Mammary epithelial cell (primary cell): ENCODE measurements at places on chromosomes 2 and 18. TPM values are rescaled to one million over a fixed set of nuclear protein-coding genes. Genes with fewer than 3 reads are reported as not detected.
A peak's percentile ranks its signal among the peaks of the same experiment; 100 is the strongest.

DNA sequence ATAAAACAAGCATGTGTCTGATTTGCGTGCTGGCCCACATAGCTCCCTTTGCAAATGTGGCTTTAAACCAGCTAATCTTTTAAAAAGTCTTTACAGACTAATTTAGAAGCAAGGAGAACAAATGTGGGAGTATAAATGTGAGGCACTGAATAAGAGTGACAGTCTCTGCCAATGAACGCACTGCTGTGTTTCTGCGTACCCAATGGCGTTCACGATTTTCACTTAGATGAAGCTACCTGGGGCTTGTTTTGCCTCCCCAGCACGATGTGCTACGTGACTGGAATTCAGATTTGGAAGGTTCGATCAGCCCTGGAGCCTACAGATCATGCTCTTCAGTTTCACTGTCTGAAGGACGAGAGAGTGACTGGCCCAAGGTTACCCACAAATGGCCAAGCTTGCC, 10.8 kb upstream of the CRACDL start:
- DNase-seq: no peak

DNA sequence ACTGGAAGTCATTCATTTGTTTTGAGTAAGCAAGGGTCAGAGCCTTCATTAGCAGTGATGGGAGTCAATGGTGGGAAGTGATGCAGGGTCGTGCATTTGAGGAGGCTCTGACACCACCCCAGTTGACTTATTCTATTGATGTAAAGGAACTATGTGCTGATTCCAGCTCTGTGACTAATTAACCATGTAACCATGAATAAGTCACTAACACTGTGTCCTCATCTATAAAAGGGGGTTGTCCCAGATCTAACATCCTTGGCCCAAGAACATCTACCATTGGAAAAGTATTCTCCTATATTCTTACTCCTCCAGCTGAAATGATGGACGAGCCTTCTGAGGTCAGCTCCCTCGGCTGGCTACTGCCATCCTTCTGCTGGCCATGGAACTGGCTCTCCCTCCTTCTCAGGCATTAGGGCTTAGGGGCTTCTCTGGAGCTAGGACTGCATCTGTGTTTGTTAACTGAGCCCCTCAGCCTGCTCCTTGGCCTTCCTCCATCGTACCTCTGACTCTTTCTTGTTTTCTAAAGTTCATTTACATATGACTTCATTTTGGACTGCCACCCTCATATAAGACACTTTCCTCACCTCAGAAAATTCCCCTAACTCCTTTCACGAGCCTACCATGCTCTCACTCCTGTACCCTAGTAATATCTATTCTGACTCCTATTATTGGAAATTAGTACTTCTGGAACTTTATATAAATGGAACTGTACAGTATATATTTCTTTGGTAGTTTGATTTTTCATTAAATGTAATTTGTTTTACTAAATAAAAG, 115.5 kb downstream of the KCTD1 start:
- no peak for DNase-seq

Gene FSIP2
- polyA plus RNA-seq: 0.29 TPM

Gene HNMT
- 4.5 TPM for polyA plus RNA-seq

Gene DIS3L2
- 9.6 TPM for polyA plus RNA-seq

- DNase-seq: no peak
Measured at GRCh38 chr2:207896525-207897285, 127.0 kb upstream of the FZD5 start.

Gene TMEM200C
- not detected for polyA plus RNA-seq

DNA sequence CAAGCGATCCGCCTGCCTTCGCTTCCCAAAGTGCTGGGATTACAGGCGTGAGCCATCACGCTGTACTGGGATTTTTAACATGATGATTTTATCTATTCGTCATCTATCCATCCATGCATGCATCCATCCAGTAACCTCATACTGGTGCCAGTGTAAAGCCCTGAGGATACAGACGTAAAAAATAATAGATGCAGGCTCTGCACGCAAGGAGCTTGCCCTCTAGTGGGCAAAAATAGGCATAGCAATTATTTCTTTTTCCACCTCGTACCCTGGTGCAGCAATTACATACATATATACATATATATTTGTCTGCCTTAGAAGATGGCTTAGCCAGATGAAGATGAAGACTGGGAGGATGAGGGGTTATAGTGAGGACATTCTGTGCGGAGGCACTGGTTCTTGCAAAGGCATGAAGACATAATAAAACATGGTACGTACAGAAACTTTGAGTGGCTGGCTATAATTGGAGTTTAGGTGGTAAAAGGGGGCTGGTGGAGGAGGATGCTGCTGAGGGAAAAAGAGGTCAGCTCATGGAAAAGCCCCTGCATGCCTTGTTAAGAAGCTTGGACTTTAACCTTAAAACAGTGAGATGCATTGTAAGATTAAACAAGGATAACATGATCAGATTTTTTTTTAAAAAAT, 19.6 kb upstream of the RPIA start:
- peak; percentile 54 for DNase-seq

DNA sequence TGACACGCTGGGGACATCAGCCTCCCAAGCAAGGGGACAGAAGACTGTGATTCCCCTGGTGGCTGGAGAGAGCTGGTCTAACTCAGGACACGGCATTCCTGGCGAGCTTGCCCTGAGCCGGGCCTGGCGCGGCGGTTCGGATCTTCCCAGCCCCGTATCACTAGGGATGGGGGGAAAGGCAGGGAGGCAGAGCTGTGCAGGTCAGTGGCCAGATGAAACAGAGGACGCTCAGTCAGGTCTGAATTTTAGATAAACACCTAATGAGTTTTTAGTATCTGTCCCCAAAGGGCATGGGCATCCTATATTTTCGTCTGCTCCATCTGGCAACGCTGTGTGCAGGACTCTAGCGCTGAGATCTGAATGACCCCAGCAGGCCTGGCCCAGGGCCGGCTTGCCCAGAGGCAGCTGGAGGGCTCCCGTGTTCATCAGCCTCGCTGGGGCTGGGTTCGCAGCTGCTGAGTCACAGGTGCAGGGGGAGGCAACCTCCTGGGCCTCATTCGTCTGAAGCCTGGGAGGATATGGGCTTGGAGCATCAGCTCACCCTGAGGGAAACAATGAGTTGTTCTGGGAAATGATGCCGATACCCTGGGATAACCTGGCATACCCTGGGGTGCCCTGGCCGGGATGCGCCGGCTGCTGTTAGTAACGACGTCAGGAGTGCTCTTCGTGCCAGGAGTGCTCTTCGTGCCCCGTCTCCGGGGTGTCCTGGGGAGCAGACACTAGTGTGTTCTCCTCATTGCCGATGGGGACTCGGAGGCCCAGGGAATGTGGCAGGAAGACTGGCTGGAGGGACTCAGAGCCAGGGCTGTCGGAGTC, 48.1 kb upstream of the HPCAL1 start:
- DNase-seq: no peak

DNA sequence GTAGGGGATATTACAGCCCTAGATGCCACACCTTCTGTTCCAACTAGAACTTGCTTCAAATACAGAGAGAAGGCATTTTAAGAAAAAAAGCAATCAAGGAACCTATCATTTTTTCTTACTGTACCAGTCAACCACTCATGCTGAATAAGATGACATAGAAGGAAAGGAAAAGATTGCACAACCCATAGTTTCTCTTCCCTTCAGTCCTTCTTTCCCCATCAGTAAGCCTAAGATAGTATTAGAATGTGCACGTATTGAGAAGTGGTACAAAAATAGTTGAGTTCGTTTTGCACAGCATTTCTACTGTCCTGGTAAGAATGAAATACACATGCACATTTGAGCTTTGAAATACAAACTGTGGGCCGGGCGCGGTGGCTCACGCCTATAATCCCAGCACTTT, 27.0 kb upstream of the HK2 start:
- DNase-seq: no peak

Gene MDH1B
- 0.66 TPM for polyA plus RNA-seq

DNA sequence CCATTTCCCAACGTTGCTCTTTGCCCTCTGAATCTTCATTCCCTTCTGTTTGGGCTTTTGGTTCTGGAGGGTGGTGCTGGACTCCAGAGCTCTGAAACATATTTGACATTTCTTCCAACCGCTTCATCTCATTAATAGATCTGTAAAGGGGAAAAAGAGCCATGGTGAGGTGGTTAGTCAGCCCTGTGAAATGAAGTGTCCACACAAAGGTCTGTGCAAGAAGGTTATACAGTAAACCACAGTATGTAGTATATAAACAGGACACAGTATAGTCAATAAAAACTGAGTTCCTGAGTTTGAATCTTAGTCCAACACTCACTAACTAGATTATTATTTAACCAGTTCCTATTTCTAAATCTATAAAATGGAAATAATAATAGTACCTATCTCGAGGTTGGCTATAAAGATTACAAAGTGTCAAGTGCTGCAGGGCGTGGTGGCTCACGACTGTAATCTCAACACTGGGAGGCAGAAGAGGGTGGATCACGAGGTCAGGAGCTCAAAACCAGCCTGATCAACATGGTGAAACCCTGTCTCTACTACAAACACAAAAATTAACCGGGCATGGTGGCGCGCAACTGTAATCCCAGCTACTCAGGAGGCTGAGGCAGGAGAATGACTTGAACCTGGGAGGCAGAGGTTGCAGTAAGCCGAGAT, 13.1 kb downstream of the STARD7 start:
- no peak for DNase-seq

DNA sequence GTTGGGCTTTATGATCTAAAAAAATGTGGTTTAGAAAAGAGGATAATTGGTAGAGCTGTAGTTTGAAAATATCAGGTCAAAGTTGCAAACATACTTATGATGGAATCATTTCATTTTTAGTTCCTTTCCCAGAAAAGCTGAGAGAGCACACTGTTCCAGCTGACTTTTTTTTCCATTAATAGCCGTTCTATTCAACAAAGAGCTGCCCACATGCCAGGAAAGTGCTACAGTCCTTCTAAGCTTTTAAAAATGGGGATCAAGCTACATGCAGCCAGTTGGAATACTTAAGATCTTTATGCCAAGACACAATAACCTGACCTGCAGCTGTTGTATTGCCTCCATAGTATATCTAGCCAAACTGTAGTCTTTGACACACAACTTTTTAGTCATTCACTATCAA, 111.5 kb downstream of the GALNT3 start:
- no peak for DNase-seq

Gene UNC80
- polyA plus RNA-seq: not detected

GRCh38 chr2:65291216-65292105, 63.8 kb downstream of the ACTR2 start:
- DNase-seq: no peak

Gene CCDC178
- polyA plus RNA-seq: not detected

- DNase-seq: peak; percentile 27
Measured at GRCh38 chr2:142741764-142742269, 135.6 kb upstream of the KYNU start.

GRCh38 chr2:145524836-145525235, 1004.9 kb upstream of the ZEB2 start:
- DNase-seq: no peak

DNA sequence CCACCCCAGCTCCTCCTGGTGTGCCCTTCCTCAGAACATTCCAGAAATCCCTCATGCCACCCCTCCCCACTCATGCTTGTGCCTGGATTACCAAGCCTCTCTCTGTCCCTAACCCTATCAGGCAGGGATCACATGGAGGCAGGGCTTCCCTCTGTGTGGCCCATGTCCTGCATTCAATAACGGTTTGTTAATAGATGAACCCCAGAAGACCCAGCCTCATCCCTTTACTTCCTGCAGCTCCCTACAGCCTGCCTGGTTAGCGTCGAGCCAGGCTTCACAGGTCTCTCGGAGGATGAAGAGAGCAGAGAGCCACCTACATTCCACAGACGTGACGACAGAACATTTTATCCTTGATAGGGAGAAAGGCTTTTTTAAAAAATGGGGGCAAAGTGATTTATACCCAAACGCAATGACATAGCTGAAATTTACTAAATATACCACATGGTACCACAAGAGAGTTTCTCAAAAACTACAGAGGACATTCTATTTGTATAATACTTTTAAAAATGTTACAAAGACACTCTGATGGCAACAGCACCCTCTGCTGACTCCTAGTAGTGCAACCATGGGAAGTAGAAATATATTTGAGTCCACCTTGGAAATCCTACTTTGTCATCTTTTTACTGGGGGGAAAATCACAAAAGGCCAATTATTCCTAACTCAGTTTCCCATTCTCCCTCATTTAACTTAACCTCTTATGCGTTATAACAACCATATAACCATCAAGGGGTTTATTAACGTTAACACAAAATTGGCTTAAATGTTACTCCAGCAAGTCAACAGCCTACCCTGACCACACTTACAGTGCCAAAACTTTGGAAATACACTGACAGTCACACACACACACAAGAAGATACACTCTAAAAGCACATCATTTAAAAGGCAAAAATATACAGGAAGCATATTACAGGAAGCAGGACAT, 30.7 kb downstream of the FBXO15 start:
- DNase-seq: peak; percentile 11

- no peak for DNase-seq
Measured at GRCh38 chr2:57880967-57881366, 165.6 kb upstream of the VRK2 start.

DNA sequence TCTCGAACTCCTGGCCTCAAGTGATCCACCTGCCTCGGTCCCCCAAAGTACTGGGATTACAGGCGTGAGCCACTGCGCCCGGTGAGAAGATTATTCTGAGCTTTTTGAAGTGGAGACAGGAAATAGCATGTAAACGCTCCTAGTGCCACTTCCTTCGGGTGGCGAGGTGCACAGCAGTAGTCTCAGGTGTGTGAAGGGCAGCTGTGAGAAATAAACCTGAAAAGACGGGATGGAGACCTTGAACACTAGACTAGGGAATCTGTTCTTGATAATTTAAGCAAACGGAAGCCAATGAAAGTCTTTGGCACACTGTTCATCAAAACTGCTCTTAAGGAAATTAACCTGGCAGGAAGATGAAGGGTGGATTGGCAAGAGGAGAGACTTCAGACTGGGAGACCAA, 439 bp upstream of the PLEKHH2 start:
- no peak for DNase-seq

DNA sequence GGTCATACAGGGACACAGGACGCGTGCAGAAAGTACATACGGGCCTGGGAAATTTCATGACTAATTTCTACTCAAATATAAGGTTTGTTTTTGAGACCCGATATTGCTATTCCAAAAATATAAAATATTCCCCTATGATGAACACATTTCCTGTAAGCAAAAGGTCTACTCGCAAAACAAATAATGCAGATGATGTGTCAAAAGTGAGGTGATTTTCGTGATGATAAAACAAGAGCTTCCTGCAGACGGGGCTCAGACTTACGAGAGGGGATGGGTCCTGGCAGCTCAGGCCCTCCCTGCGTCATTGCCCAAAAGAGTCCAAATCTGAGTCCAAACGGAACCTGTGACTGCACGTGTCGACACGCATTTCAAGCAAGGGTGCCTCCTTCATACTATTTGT, 62.7 kb downstream of the MBP start:
- no peak for DNase-seq

Gene CCDC88A
- 23.3 TPM for polyA plus RNA-seq

Gene INPP5D
- 27.5 TPM for polyA plus RNA-seq

DNA sequence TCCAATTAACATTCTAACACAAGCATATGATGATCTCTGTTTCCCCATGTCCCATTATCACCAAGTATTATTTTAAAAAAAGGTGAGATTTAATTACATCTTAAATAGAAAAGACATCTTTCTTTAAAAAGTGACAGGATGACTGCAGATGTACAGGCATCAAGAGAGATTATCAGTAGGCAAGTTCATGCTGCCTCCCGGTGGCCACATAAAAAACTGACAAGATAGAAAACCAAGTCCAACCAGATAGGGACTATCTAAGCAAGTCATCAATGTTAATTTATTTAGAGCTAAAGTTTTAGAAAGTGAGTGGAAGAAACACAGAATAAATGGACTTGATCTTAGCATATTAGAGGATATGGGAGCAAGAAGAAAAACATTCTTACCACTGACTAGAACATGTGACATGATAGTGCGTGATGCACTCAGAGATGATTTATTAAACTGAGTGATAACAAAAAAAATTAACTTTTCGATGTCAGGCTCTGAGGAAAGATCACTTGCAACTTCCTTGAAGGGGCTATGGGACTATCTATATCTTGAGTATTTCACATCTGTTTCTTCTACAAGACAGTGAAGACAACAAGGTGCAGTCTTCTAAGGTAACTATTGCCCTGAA, 5.4 kb upstream of the TDRD15 start:
- DNase-seq: peak; percentile 11
